ENCODE measurements at places on chromosomes 3 and 15. TPM values are rescaled to one million over a fixed set of nuclear protein-coding genes. Genes with fewer than 3 reads are reported as not detected.

Gene ARPP21
- total RNA-seq: 0.90 TPM

Gene CACNA1D
- 1.9 TPM for total RNA-seq

Gene GABRR3
- not detected for total RNA-seq

Gene WDR93
- 0.49 TPM for total RNA-seq

Gene SIDT1
- total RNA-seq: not detected
